Pons (tissue), 1 donor: ENCODE measurements at places on chromosomes 3 and 15.
A peak's percentile ranks its signal among the peaks of the same experiment; 100 is the strongest.

GRCh38 chr3:138030734-138031280 lies 20.8 kb downstream of the CLDN18 start:
- no peak for DNase-seq

DNA sequence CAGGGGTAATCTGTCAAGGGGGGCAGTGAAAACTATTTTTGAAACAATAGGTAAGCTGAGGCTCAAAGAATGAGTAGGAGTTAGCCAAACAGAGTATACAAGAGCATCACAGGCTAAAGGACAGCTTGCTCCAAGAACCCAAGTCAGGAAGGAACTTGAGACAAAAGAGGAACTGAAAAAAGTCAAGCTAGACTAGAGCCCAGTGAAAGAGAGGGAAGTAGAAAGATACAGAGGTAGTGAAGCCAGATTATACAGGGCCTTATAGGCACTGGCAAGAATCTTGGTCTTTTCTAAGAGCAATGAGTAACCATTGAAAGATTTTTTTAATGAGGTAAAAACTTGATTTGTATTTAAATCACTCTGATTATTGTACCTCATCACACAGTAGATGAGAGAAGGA lies 69.9 kb downstream of the FILIP1L start:
- peak; percentile 80 for DNase-seq

DNA sequence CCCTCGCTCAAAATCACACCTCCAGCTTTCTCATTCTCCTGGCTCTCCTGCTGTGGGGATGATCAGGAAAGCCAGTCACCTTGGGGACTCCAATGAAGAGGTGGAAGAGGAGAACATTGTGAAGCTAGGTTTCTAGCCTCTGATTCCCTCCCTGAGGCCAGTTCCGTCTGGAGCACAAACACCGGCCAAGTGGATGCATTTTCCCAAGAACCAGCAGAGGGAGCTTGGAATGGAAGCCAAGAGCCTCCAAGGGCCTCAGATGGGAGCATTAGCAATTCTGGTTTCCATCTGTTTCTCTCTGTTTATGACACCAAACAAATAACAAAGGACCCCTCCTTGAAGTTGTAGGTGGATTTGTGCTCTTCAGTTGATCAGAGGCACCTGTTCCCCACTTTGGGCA lies 40.6 kb upstream of the NMNAT3 start:
- peak; percentile 53 for DNase-seq

DNA sequence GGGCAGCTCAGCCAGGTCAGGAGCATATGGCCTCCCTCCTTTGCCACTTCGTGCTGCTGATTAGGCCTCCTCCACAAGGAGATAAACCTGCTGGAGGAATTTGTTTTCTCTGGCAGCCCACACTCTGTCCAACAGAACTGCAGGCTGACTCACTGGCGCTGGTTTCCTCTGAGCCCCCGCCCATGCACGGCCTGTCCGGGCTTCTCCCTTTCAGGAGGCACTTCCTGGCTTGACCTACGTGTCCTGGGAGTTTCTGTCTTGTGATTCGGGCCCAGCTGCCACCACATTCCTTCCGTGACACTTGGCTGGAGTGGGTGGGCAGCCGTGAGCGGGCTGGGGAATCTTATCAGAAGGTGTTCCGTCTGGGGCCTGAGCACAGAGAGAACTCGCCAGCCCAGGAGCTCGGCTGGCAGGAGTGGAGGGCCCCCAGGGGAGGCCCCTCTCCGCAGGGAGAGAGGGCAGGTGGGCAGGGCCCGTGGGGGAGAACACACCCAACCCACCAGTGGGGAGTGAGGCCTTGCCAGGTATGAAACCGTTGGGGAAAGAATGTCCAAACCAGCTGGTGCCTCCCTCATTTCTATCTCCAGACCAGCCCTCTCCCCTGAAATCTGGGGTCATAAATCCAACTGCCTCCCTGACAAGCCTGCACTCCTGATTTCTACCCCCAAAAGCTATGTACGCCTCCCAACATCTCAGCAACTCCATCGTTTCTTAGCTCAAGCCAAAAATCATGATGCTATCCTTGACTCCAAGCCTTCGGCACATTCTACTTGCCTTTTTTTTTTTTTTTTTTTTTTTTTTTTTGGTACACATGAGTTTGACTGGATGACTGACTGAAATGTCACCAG lies 110.6 kb upstream of the MEF2A start:
- peak; percentile 47 for DNase-seq

- DNase-seq: no peak
Observed at GRCh38 chr3:163605915-163606314, 1472.4 kb downstream of the SI start.

- DNase-seq: no peak
Observed at GRCh38 chr15:89358435-89358754, 23.8 kb upstream of the POLG start.

- no peak for DNase-seq
Observed at GRCh38 chr3:63386568-63386967, 108.5 kb downstream of the SYNPR start.

GRCh38 chr3:69296995-69297394 lies 88.9 kb downstream of the FRMD4B start:
- no peak for DNase-seq

DNA sequence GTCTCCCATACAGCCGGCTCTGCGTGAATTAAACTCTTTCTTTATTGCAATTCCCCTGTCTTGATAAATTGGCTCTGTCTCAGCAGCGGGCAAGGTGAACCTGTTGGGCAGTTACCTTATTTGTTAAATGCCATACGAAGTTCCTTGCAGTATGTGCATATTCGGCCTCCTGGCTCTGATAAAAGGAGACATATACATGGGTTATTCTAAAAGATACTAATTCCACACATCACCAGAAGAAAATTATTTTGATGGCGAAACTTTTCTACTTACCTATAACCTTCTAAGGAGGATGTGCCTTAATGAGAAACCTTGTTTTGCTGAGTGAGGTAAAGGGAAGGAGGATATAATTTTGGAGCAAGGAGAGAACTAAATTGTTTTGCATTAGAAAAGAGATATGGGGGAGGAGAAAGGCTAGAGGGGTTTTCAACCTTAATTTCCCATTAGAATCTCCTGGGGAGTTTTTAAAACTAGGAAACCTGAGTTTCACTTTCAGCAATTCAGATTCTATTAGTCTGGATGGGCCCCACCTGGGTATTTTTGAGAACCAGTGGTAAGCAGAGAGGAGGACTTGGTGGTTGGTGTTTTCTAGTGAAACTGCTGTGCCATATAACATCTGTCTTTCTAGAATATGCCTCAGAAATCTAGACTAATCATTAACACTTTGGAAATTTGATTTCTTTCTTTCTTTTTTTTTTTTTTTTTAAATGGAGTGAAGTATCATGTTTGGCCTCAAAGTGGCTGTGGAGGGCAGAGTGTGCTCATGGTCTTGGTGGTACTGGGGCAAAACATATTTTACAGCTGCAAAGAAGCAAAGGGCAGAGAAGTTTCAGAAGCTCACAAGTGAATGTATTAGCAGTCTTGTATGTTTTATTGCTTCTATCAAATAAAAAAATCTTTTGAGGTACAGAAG lies 23.0 kb downstream of the NANOGP8 start:
- no peak for DNase-seq

GRCh38 chr15:29666241-29666640 lies 156.0 kb downstream of the TJP1 start:
- DNase-seq: no peak

DNA sequence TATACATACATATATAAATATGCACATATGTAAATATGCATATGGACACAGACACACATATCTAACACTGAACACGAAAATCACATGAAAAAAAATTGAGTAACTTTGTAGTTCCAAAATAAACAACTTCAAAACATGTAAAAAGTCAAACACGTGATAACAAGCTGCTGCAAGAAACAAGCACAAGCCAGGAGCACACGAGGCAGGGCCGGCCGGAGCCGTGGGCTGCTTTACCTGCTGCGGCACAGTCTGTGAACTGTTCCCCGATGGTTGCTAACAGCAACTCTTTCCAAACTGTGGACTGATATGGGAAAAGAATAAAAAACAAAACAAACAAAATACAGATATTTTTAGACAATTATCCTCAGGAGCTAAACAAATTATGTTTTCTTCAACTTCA lies 31.6 kb downstream of the EIF4E3 start:
- no peak for DNase-seq

DNA sequence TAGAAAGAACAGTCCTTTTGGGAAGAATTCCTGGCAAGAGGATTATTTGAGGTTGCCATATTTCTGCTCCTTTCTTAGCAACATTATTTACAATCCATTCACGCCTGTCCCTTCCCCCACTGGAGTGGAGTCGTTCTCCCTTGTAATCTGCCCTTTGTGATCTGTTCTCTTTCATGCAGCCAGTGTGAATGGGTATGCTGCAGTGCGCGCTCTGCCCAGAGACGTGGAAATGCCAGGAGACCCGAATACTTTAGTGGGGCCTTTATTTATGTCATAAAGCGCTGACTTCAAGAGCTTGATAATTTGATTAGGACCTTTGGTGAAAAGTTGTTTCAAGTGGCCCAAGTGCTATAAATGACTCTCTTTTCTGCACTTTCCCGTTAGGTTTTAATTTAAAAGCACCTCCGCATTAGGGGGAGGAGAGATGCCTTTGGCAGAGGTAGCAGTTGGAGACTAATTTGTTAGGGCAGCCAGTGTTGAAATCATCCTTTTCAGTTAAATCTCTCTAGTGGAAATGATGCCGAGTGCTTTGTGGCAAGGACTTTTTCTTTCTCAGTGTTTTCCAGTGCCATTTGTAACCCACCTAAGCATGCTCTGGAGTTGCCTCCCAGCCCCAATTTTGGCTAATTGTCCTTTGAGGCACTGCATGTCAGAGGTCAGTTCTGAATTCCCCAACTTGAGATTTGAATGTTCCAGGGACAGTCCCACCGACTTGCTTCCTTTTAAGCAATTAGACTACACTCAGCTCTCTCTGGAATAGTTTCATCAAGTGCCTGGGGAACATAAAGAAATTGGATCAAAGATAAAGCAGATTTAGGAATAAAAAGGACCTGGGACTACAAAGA lies 52.4 kb downstream of the PSMD6 start:
- peak; percentile 83 for DNase-seq

DNA sequence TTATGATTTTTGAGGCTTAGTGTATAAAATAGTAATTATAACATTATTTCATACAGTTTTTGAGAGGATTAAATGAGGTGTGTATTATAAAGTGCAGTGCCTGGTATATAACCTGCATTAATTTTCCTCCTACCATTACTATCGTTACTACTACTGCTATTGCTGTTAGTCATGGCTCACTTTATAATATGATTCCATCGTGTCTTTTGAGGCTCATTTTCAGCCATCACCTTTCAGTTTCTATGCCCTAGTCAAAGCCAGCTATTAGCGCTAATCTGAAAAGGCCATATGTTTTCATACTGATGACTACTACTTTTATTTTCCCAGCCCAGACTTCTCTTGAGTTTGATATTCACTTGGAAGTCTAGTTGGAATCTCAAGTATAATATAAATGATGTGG lies 5.5 kb downstream of the MEF2A start:
- DNase-seq: no peak

GRCh38 chr3:41450416-41451231 lies 251.3 kb downstream of the CTNNB1 start:
- no peak for DNase-seq

GRCh38 chr15:75452865-75453702 lies 1.6 kb upstream of the SIN3A start:
- peak; percentile 60 for DNase-seq

DNA sequence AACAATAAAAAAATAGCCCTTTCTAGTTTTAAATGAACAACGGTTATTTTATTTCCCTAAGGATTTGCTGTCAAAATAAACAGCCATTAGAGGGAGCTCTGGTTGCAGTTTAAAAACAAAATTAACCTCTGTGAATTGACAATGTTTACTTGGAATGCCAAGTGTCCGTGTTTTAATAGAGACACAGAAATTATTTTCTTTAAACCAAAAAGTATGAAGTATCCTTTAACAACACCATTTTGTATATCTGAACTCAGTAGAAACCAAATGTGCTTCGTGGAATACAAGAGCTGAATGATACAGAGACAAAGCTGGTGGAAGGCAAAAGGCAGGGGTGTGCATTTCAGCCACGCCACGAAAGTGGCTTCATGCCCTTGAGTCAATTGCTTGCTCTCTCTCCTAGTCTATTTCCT lies 74.4 kb downstream of the MOBP start:
- peak; percentile 76 for DNase-seq

DNA sequence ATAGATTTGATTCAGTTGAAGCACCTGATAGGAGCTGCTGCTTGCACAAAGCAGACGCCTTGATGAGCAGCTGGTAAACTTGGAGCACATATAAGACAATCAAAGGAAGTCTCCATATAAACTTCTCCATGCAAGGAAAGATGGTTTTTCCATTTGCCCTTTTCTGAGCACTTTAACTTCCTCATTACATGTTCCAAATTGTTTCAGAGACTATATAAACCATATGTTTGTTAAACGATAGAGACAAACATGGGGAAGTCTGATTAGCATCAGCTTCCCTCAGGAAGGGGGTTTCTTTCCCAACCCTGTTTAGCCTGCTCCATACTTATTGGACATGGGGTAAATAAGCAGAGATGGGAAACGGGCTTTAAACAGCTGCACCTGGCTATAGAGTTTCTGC lies 88.0 kb downstream of the DHX36 start:
- no peak for DNase-seq

- DNase-seq: no peak
Observed at GRCh38 chr15:83287541-83288027, 3.1 kb upstream of the BNC1 start.

- peak; percentile 20 for DNase-seq
Observed at GRCh38 chr3:183074261-183074660, 25.0 kb downstream of the MCCC1 start.

- no peak for DNase-seq
Observed at GRCh38 chr3:38421679-38422336, 31.9 kb upstream of the ACVR2B start.

- no peak for DNase-seq
Observed at GRCh38 chr3:49769286-49769915, 16.9 kb downstream of the IP6K1 start.

GRCh38 chr3:150083655-150084042 lies 113.0 kb upstream of the PFN2 start:
- DNase-seq: peak; percentile 17

DNA sequence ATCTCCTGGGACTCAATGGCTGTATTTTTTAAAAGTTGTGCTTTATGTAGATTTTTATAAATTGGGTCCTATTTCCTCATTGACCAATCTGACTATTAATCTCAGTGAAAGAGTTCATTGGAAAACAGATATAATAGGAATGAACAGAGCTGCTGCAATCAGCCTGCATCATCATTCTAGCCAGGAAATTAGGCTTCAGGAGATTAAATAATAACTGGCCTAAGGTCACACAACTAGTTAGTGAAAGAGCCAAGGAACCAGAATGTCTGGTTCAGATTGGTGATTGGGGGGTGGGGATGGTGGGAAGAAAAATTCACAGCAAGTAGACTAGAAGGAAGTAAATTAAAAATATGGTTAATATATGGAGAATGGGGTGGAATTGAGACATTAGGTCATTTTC lies 180.9 kb upstream of the ROPN1 start:
- DNase-seq: no peak

DNA sequence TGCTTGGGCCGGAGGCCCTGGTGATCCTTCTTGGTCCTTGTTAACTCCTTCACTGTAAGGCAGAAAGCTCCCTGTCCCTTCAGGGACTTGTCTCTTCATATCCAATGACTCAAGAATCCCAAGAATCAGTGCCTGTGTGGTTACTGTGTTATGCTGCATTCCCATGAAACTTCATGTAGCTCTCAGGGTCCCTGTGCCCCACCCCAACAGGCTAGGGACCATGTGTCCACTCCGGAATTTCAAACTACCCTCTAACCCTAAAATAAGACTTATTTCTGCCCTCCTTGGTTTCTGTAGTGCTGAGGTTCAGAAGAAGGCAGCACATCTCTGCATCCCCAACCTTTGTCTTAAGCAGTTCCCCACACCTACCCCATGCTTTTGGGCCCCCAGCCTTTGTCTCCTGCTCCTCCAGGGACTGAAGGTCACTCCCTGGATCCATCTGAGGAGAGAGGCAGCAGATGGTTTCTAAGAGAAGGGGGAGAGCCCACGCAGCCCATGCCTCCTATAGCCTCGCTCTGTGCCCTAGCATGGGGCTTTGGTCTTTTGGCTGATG lies 531 bp upstream of the MAP1A start:
- peak; percentile 58 for DNase-seq
